ENCODE measurements at places on chromosomes 7 and 10.

- no peaks in the 10 kb centered on the region for H3K27me3 ChIP-seq
- no peaks in the 10 kb centered on the region for H3K4me1 ChIP-seq
- DNase-seq, result no peak
These were observed 264.0 kb downstream of the INHBA start for GRCh38 chr7:41438705-41439514.

DNA sequence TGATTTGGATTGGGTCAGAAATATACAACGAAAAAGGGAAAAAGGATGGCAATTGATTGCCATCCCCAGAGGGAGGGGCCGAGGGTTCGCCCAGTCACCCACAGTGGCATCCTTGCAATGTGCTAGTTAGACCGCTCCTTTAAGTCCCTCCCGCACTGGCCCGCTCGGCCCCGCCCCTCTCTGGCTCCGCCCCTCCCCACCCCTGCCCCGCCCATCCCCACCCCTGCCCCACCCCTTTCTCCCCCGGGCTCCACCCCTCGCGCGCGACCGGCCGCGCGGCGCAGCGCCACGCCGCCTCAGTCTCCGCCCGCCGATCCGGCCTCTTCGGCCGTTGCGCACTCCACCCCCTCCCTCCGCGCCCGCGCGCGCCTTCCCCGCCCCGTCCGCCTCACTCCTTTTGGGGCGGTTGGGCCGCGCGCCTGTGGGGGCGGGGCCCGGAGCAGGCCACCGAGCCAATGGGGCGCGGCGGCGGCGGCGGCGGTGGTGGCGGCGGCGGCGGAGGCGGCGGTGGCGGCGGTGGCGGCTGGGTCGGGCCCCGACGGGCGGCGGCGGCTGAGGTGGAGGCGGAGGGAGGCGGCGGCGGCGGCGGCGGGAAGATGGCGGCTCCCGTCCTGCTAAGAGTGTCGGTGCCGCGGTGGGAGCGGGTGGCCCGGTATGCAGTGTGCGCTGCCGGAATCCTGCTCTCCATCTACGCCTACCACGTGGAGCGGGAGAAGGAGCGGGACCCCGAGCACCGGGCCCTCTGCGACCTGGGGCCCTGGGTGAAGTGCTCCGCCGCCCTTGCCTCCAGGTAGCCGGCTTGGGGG lies at the start of gene VKORC1L1:
TSS of gene VKORC1L1 (plus strand) at position 299 of the 806 bp plus-strand sequence. CDS start at position 597, 298 bp downstream.
- peak; percentile 97 for DNase-seq
- peak within 1 kb of the TSS; percentile 68 for H3K4me3 ChIP-seq
- H3K36me3 ChIP-seq, result no peaks in the 10 kb centered on the region
- H3K4me1 ChIP-seq, result peaks cover 3% of the 10 kb centered on the region

GRCh38 chr7:72159911-72160310 lies 252.2 kb downstream of the CALN1 start:
- H3K4me1 ChIP-seq, result no peaks in the 10 kb centered on the region
- H3K36me3 ChIP-seq, result no peaks in the 10 kb centered on the region
- H3K4me3 ChIP-seq, result no peak overlapping the region
- H3K27ac ChIP-seq, result no peak overlapping the region

DNA sequence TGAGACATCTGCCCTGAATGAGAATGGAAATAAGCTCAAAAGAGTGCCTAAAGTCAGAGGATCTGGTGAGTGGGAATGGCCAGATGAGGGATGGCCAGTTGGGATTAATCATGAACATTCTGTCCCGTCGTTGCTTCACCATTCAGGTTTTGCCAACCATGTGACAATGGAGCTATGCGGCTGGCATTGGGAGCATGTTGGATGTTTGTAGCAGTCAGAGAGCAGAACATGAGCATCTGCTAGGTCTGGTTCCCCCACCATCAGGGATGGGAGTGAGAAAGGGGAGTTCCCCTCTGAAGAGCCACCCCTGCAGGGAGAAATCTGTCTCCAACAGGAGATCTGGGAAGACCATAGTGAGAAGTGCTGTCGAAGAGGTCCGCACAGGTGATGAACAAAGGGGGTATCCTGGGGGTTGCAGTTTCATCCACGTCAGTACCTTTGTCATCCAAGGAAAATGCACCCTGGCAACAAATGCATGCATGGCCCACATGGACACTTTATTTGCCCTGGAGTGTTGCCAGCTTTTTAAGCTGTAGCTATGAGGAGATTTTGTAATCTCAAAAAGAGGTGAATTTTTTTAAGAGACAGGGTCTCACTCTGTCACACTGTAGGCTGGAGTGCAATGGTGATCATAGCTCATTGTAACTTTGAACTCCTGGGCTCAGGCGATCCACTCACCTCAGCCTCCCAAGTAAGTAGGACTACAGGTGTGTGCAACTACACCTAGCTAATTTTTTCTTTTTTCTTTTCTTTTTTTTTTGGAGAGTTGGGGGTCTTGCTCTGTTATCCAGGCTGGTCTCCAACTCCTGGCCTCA lies 190.2 kb downstream of the CAMK1D start:
- no peak overlapping the region for H3K4me3 ChIP-seq
- H3K27ac ChIP-seq, result no peak overlapping the region
- no peaks in the 10 kb centered on the region for H3K27me3 ChIP-seq
- DNase-seq, result no peak

DNA sequence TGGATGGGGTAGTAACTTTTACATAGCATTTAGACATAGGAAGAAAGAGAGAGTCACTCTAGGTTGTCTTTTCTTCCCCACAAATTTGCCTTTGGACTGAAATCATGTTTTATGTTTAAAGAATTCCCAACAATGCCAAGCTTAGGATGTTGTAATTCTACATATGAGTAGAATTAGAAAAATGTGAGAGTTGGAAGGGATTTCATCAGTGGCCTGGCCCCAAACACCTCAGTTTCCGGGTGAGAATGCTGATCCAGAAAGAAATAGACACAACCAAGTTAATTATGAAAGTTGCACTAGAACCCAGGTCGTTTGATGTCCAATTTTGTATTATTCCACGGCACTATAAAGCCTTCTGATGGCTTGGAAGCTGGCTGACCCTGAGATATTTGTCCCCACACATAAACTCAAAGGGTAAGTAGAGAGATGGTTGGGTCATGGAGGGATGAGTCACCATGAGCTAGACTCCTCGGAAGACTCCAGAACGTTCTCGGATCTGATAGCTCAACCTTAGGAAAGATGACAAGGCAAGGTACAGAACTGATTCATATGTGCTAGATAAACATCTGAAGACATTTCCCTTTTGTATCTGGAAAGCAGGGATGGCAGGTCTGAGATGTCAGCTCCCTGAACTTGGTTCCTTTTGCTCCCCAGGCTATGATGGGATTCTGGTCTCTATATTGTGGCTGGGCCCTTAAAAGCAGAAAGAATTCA lies 48.8 kb upstream of the SLC35B4 start:
- no peaks in the 10 kb centered on the region for H3K4me1 ChIP-seq
- H3K27me3 ChIP-seq, result peaks cover 4% of the 10 kb centered on the region
- no peak overlapping the region for H3K4me3 ChIP-seq
- DNase-seq, result no peak

DNA sequence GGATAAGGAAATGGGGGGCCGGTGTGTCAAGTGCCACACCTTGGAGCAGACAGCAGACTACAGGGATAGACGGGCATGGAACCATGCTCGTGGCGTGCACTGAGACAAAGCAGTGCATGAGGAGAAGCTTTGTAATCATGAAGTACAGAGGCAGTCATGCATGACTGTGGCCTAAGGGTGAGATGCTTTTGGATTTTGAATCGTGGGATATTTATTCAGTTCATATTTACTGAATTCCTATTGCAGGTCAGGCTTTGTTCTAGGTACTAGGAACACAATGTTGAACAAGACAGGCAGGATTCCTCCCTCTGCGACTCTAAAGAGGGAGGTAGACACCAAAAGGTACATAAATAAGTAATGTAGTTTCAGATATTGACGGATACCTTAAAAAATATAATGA lies 597.6 kb downstream of the PARD3 start:
- no peak overlapping the region for H3K4me3 ChIP-seq
- no peaks in the 10 kb centered on the region for H3K27me3 ChIP-seq
- H3K36me3 ChIP-seq, result no peaks in the 10 kb centered on the region
- peaks cover under 1% of the 10 kb centered on the region for H3K4me1 ChIP-seq

- no peak for DNase-seq
- H3K27me3 ChIP-seq, result no peaks in the 10 kb centered on the region
- H3K4me1 ChIP-seq, result no peaks in the 10 kb centered on the region
- no peak overlapping the region for H3K4me3 ChIP-seq
- H3K36me3 ChIP-seq, result peaks cover 22% of the 10 kb centered on the region
These were observed 20.5 kb upstream of the CRYGN start for GRCh38 chr7:151460474-151460855.

DNA sequence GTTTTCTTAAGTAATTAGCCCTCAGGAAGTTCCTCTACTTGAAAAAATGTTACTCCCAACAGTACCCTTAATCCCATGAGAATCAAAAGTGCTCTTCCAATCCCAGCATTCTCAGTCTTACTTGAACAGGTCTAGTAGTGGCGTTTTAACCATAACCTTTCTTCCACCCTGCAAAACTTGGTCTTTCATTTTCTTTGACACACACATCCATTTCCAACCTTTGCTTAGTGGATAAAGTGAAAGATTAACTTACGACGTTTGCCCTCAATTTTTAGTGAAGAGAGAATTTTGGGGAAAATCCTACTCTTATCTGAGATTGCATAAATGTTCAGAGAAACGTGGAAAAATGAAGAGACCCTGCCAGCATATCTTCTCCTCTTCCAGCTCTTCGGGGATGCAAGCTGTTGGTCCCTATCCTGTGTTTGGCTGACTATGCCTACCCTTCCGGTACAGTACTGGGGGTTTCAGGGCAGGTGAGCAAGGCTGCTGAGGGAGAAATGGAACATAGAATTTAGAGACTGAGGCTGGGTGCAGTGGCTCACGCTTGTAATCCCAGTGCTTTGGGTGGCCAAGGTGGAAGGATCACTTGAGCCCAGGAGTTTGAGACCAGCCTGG lies 18.8 kb downstream of the WBP1L start:
- H3K27me3 ChIP-seq, result no peaks in the 10 kb centered on the region
- peaks cover 16% of the 10 kb centered on the region for H3K4me1 ChIP-seq
- no peak for DNase-seq
- peak overlapping the region; percentile 43 for H3K27ac ChIP-seq

GRCh38 chr7:15837306-15837950 lies 150.9 kb upstream of the MEOX2 start:
- DNase-seq, result no peak
- no peaks in the 10 kb centered on the region for H3K4me1 ChIP-seq
- no peaks in the 10 kb centered on the region for H3K36me3 ChIP-seq
- no peak overlapping the region for H3K27ac ChIP-seq

DNA sequence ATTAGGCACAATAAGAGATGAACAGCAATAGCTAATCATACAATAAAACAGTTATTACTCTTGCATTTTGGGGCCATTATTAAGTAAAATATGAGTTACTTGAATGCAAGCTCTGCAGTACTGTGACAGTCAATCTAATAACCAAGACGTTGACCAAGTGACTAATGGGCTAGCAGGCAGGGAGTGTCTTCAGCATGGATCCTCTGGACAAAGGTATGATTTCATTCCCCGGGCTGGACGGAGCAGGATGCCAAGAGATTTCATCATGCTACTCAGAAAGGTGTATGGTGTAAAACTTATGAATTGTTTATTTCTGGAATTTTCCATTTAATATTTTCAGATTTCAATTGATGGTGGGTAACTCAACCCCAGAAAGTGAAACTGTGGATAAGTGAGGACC lies 80.9 kb downstream of the SHH start:
- H3K4me3 ChIP-seq, result no peak overlapping the region
- no peaks in the 10 kb centered on the region for H3K27me3 ChIP-seq
- no peak overlapping the region for H3K27ac ChIP-seq
- no peak for DNase-seq

- no peak overlapping the region for H3K4me3 ChIP-seq
- no peaks in the 10 kb centered on the region for H3K36me3 ChIP-seq
- peaks cover 20% of the 10 kb centered on the region for H3K4me1 ChIP-seq
- no peak for DNase-seq
- no peaks in the 10 kb centered on the region for H3K27me3 ChIP-seq
- H3K27ac ChIP-seq, result peak overlapping the region; percentile 96
These were observed 2.5 kb downstream of the P4HA1 start for GRCh38 chr10:73093922-73094850.

DNA sequence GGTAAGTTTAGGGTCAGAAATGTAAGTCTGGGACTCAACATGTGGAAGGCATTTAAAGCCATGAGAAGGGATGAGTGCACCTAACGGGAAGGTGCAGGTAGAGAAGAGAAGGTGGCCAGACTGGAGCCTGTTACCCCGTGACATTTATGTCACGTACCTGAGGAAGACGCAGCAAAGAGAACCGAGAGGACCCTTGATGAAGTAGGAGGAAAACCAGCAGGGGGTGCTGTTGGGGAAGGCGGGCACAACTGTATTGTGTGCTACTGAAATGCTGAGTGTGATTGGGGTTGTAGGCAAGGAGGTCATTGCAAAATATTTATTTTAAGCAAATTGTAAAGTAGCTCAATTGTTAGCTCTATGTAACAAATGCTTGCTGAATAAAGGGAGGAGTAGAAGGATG lies 338.2 kb upstream of the PRKCQ start:
- DNase-seq, result peak; percentile 71
- peaks cover 29% of the 10 kb centered on the region for H3K4me1 ChIP-seq
- H3K4me3 ChIP-seq, result no peak overlapping the region
- H3K27me3 ChIP-seq, result no peaks in the 10 kb centered on the region
- no peak overlapping the region for H3K27ac ChIP-seq
- no peaks in the 10 kb centered on the region for H3K36me3 ChIP-seq

- H3K36me3 ChIP-seq, result no peaks in the 10 kb centered on the region
- no peaks in the 10 kb centered on the region for H3K27me3 ChIP-seq
These were observed 4.7 kb upstream of the DEPP1 start for GRCh38 chr10:44983066-44983894.

DNA sequence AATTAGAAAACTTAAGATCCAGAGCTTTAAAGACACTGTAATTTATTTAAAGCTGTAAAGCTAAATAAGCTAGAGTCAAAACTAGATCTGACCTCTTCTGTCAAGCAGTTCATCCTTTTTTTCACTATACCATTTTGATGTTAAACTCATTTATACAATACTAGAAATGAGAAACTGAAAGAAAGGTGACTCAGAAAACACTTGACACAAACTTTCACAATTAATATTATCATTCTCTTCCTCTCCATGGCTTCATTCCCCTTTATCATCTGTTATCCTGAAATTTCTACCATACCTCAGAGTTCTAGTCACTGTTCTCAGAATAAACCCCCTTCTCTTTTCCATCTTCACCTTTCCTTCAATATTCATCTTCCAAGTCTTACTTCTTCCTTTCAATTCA lies 1.3 kb downstream of the FIGNL1 start:
- no peak for DNase-seq
- peak overlapping the region; percentile 30 for H3K27ac ChIP-seq
- H3K27me3 ChIP-seq, result no peaks in the 10 kb centered on the region

Data from common myeloid progenitor, CD34-positive (primary cell).